ENCODE measurements at places on chromosomes 13 and 19.

- DNase-seq: no peak
Measured at GRCh38 chr19:50718255-50719118, 1.1 kb downstream of the SHANK1 start.

GRCh38 chr13:28494504-28494777 is 487 bp downstream of the FLT1 start:
- DNase-seq: no peak

GRCh38 chr13:93851236-93851635 is 624.6 kb downstream of the GPC6 start:
- DNase-seq: no peak

DNA sequence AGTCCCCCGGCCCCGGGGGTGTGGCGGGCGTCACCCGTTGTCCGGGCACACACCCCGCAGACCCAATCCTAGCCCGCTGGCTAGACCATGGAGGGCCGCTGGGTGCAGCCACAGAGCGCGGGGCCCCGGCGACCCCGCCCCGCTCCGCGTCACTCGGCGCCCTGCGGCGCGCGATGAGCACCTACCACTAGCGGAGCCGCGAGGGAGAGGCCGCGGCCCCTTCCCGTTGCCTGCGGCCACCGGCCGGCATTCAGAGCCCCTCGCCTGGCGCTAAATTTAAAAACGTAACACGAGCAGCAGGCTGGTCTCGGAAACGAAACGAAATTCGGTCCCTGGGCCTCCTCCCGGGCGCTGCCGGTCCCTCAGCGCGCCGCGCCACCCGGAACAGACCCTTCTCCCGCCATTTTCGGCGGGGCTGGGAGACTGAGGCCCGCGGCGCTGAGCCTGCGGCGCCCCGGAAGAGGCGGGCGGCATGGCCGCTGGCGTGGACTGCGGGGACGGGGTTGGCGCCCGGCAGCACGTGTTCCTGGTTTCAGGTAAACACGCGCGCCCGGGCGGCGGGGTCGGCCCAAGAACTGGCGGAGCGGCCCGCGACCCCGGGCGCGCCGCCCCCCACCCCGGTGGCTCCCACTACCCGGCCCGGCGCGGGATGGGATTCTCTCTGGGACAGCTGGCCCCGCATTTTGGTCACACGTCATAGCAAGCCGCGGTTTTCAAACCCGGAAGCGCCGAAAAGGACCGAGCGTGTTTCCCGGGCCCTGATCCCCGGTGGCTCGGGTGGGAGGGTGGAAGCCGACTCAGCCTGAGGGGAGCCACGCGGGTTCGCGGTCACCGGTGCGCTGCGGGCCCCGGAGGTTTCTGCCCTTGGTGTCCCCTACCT is at the start of gene RNASEH2B:
Gene RNASEH2B, plus strand, starts transcription at position 187 of the 880 bp plus-strand sequence. Its CDS starts 286 bp downstream, at position 473.
- DNase-seq: peak; percentile 60
